Stimulated activated CD8-positive, alpha-beta memory T cell treated with anti-CD3 and anti-CD28 coated beads, Interleukin-4, amount 100 ng/mL, for 4 hours (primary cell): ENCODE measurements at places on chromosomes 3 and 15.

DNA sequence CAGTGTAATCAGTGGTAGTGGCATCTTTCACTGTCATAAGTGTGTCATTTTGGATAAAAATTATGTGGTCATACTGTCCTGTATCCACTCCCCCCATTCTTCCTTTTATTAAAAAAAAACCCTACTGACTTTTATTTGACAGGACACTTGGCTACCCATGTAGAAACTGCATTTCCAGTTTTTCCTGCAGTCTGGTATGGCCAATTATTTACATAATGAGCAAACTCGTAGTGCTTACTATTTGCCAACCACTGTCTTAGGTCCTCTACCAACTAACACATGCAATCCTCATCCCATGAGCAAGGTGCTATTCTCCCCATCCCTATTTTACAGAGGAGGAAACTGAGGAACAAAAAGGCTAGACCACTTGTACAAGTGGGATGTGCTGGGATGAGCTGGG lies 129.1 kb downstream of the MECOM start:
- DNase-seq: no peak

DNA sequence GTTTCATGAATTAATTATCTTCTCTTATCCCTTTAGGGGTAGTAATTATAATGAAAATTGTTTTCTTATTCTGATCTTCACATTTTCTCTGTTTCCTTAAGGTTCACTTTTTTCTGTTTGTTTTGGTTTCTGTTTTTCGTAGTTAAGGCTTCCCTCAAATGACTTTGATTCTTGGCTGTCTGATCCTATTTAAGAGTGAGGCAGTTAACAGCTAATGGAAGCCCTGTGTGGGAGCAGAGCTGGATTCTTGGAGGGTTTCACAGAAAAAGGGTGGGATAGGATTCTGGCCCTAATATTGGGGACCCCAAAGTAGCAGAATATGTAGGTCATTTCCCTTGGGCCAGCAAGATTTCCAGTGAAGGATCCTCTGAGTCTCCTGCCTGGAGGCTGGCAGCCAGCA lies 6.8 kb upstream of the AMOTL2 start:
- no peak for DNase-seq

GRCh38 chr3:40189118-40189517 lies 120.4 kb upstream of the EIF1B start:
- no peak for DNase-seq

- no peak for DNase-seq
Observed at GRCh38 chr3:20258371-20258770, 72.4 kb upstream of the SGO1 start.

GRCh38 chr3:124351430-124352148 lies 359.7 kb upstream of the ROPN1 start:
- DNase-seq: no peak

DNA sequence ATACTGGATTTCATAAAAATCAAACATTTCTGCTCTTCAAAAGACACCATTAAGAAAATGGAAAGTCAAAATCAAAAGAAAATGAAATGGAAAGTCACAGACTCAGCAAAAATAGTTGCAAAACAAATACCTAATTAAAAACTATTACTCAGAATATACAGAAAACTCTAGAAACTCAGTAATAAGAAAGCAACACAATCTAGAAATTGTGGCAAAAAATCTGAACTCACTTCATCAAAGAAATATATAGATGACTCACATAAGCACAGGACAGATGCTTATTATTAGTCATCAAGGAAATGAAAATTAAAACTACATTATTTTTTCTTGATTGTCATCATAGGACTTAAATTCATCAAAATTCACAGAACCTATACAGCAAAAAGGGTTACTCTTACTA lies 430.0 kb downstream of the SHQ1 start:
- DNase-seq: no peak

DNA sequence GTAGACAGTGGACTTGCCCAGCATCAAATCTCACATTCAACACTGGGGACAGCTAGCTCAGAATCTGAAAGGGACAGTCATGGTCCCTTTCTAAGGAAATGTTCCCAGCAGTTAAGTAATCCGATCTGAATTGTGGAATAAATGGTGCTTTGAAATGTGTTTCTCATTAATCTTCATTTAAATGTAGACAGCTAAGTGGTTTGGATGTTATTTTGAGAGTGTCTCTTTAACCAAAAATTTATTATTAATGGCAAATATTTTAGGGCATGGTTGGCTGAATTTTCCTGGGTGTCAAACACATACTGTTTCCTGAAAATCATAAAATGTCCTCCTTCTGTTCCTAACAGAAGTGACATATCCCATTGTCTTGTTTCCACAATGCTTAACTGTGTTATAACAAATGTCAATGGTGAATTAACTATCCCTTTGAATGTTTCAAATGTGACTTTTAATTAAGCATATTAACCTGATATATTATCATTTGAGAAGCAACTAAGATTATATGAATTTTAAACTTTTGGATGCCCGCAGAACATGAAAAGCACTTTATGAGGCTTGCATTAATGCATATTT lies 210.8 kb downstream of the CHST2 start:
- DNase-seq: no peak

DNA sequence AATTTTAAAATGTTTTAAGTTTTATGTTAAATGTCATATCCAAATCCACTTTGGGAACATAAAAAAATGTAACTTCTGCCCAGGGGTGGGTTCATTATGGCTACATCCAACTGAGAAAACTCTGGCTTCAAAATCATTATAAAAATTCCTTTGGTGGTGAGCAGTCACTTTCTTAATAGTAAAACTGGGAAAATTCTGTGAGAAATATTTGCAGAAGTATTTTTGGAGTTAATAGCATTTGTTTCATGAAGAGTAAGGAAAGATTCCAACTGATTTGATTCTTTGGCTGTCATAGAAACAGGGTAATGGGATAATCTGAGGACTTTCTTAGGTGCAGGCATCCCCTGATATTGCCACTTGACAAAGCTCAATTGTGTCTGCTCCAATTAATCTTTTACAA lies 38.8 kb downstream of the CPA3 start:
- no peak for DNase-seq

DNA sequence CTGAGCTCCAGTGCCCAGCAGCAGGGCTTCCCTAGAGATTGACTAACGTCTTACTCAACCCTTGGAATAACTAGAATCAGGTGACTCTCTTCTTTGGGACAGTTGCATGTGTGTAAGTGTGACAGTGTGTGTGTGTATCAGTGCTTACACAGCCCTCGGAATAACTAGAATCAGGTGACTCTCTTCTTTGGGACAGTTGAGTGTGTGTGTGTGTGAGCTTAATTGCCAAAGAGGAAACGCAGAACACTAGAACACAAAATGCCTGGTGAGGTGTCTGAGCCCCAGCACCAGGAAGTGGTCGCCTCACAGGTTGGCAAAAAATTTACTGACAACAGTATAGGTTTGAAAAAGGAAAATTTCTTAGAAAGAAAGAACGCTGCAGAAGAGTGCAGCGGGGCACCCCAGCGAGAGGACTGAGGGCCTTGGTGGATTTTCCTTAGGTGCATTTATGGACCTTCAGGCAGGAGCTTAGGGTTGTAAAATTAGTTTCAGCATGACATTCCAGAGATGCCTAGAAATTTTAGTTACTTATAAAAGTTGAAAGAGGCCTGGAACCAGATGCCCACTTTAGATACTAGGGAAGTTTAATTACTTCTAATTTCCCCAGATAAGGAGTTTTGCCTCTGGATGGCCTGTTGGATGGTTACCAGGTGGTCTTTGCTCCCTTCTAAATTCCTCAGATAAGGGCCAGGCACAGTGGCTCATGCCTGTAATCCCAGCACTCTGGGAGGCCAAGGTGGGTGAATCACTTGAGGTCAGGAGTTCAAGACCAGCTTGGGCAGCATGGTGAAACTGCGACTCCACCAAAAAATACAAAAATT lies 3.7 kb upstream of the WDR82 start:
- peak; percentile 14 for DNase-seq

DNA sequence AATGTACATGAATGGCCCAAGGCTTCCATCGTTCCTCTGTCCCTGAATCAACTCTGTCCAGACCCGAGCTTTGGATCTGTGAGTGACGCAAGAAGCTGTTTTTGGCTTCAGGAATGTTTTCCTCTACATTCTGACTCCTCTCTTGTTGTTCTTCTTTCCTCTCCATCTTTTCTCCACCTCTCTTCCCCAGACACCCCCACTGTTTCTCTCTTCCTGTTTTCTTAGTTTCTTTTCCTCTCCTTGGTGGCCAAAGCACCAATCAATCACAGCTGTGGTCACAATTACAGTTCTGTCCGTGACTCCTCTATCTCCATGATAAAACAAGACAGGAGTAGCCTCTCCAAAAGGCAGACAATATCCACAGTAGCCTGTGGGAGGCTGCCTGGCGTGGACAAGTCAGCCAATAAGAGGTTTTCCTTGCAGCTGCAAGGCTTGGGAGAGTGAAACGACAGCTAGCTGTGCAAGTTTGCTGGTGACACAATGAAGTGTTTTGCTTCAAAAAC lies 4.9 kb upstream of the TMEM212 start:
- no peak for DNase-seq

DNA sequence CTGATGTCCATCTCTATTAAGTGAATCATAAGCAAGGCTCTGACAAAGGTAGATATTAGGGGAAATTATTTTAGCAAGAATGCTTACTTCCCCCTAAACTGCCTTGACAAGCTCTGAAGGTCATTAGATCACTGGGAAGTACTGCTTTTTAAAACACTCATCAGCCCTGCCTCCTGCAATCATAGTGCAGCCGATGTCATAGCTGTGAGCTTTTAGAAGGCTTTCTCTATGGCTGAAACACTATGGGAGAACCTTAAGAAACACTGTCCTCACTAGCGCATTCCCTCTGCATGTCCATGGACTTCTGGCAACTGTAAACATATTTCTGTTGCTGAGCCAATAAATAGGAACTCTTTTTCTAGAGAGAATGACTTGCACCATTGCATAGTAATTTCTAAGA lies 38.7 kb upstream of the PTPRG start:
- no peak for DNase-seq

DNA sequence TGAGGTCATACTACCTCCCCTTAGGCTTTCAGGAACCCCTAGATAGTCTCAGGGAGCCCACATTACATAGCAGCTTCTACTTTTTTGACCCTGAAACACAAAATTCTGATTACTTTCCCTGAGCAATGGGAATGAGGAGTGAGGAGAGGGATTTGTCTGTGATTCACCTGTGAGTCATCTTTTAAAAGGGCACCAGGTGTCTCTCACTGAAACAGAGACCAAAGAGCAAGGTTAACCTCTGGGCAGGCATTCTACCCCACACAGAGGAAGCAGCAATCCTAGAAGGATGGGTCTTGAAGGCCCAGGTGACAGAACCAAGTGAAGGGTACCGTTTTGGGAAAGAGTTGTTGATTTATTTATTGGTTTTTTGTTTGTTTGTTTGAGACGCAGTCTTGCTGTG lies 31.1 kb upstream of the UBE2E2 start:
- no peak for DNase-seq

- DNase-seq: no peak
Observed at GRCh38 chr3:81732642-81733041, 28.8 kb downstream of the GBE1 start.

DNA sequence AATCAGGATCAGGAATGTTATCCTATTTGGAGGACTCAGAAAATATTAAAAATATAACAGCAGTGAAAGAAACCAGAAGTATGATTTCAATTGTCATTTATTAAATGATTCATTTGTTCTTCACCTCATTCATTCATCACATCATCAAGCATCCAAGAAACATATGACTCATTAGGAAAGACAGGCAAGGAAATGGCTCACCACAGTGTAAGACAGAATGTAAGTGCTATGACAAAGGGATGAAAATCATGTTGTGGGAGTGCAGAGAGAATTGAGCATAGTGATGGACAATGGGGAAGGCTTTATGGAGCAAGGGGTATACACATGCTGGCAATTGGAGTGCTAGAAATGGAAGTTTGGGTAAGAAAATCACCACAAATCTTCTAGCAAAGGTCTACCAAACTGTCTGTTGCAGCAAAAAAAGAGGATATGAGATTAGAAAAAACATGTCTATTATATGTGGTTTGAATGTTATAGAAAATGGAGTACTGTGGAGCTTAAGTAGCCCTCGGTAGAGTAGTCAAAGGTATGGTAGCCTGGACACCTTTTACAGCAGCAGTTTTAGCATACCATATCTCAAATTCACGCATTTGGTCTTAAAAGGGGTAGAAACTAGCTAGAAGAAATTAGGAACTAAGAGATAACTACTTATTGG lies 111.1 kb upstream of the GPR149 start:
- no peak for DNase-seq

DNA sequence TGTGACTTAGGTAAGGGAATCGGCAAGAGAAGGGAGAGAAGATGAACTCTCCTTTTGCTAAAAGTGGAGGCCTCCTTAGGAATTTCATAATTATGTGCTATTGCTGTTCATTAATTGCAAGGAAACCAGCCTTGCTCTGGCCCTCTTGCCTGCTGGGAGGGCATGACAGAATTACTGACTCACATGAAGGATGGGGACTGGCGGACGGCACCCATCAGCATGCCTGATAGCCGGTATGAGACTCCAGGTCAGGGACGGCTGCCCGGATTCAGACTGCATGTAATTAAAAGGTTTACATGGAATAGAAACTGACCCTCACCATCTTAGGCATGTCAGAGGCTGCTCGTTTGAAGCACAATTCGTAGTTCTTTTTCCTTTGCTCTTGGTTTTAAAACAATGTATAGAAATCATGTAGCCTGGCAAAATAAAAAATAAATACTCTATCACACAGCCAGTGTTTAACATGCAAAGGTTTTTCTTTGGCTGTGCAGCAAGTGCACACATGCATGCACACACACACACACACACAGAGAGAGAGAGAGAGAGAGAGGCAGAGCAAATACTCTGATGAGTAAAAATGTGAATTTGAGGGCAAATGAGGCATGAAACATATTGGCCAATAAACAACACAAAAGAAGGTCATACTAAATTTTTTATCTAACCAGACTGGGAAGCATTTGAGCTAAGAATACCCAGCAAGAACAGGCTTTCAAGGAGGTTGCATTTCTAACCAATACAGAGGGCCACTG lies 82.7 kb downstream of the FOXB1 start:
- no peak for DNase-seq

- no peak for DNase-seq
Observed at GRCh38 chr15:77226652-77227051, 155.7 kb upstream of the TSPAN3 start.

DNA sequence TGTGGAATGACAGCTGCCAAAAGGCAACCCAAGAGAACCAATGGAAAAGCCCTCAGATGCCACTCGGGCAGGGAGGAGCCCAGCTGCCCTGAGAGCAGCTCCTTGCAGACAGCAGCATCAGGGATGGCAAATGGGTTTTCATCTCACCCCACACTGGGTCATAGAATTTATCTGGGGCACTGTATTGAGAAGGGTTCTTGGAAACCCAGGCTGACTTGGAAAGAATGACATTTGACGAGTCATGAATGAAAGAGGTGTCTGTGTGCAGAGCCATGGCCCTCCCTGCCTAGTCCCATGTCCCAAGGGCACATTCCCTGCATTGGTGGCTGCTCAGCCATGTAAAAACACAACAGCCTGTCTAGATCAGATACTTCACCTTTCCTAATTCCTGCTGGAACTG lies 157.9 kb upstream of the BHLHE40 start:
- DNase-seq: no peak

- DNase-seq: no peak
Observed at GRCh38 chr3:125440970-125441369, 65.8 kb upstream of the ZNF148 start.

- DNase-seq: no peak
Observed at GRCh38 chr3:104437131-104437750, 929.5 kb upstream of the ALCAM start.
